ENCODE measurements at places on chromosomes 1 and 21.

DNA sequence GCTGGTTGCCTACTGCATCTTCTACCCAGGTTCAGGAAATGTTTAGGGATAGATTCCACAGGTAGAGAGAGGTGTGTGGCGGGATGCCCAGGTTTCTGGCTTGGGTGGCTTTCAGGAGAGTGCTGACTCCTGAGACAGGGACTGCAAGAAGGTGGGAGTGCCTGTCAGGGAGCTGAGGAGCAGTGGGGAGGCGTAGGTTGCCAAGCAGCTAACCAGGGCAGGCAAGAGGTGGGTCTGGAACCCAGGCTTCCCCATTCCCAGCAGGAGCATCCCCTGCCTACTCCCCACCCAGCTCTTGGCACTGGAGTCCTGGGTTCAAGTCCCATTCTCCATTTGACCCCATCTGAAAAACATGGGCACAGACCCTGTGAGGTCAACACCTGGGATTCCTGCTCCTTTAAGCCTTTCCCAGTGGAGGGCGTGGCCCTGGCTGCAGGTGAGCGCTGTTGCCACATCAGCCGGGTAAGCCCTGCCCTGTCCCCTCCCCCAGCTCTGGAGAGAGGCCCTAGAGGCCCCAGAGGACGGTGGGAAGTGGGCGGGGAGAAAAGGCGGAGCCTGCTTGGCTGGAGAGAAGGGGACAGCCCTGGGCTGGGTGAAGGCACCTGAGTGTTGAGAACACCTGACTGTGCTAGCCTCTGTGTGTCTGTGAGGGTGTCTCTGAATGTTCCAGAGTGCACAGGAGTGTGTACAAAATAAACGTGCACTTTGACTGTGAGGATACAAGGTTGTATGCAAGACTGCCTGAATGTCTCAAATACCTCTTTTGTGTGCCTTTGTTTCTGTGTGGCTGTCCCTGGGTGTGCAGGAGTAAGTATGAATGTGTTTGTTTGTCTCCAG lies 14.0 kb upstream of the SYNC start:
- peak; percentile 58 for DNase-seq

- DNase-seq, result no peak
Observed at GRCh38 chr1:212680680-212681389, 18.8 kb downstream of the BATF3 start.

DNA sequence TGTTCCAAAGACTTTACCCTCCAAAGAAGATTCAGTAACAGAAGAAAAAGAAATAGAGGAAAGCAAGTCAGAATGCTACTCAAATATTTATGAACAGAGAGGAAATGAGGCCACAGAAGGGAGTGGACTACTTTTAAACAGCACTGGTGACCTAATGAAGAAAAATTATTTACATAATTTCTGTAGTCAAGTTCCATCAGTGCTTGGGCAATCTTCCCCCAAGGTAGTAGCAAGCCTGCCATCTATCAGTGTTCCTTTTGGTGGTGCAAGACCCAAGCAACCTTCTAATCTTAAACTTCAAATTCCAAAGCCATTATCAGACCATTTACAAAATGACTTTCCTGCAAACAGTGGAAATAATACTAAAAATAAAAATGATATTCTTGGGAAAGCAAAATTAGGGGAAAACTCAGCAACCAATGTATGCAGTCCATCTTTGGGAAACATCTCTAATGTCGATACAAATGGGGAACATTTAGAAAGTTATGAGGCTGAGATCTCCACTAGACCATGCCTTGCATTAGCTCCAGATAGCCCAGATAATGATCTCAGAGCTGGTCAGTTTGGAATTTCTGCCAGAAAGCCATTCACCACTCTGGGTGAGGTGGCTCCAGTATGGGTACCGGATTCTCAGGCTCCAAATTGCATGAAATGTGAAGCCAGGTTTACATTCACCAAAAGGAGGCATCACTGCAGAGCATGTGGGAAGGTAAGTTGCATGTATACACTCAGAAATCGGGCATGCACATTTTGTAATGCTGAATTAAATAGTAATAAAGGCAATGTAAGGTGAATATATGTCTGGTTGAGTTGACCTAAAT lies 97.2 kb downstream of the ZFYVE9 start:
- no peak for DNase-seq

- DNase-seq, result no peak
Observed at GRCh38 chr1:41615981-41616380, 131.5 kb upstream of the EDN2 start.

DNA sequence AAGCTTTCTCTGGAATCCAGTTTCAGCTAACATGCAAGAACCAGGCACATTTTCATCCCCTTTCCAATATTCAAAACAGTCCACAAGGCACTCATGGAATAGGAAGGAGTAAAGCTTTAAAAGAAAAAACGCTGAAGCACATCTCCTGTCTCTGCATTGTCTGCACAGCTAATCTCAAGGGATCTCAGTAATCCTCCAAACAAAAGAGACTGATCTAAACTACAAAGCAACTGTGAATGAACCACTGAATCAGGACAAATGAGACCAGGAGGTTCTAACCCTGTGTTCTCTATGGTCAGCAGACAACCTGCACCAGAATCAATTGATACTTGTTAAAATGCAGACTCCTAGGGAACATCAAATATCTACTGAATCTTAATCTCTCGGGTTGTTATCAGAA lies 399.0 kb downstream of the HHAT start:
- DNase-seq, result no peak

DNA sequence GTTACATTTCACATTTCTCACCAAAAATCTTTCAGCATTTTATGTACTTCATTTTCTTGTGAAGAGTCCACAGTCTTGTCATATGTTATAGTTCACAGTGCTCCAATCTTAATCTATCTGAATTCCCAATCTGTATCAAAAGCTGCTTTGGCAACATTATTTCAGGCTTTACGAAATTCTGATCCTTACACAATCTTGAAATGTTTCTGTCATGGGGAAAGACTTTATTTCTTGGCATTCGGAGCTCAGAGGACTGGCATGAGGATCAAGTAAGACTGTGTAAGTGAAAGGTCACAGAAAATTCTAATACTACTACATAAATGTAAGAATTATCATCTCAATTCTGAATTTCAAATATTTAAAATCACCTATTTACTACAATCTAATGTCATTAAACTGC lies 2.0 kb downstream of the USP33 start:
- DNase-seq, result no peak

- no peak for DNase-seq
Observed at GRCh38 chr1:223524930-223525451, 131.8 kb downstream of the CCDC185 start.

DNA sequence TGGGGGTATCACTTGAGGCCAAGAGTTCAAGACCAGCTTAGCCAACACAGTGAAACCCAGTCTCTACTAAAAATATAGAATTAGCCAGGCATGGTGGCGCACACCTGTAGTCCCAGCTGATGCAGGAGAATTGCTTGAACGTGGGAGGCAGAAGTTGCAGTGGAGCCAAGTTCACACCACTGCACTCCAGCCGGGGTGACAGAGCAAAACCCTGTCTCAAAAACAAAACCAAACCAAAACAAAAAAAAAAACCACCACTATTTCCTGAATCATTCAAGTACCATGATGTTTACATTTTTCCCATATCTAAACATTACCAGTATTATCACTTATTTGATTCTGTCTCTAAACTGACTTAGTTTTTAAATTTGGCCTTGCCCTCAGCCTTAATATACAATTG lies 29.5 kb downstream of the TUT4 start:
- no peak for DNase-seq

DNA sequence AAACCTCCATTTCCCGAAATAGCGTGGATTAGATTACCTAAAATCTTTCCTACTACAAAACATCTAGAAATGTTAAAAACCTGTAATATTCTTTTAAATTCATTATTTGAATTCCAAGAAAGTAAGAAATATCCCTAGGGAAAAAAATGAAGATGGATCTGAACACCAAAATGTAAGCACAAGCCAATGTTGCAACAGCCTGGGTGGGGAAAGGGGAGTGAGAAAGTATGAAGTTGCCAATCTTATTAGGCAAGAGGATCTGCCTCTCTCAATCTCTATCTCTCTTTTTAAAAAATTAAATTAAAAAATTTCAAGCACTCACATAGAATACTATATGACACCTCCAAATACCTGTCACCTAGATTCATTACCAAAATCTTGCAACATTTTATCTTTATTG lies 74.9 kb upstream of the IRF2BP2 start:
- no peak for DNase-seq

- DNase-seq, result no peak
Observed at GRCh38 chr1:125065092-125065820, 3880.5 kb downstream of the SRGAP2C start.

DNA sequence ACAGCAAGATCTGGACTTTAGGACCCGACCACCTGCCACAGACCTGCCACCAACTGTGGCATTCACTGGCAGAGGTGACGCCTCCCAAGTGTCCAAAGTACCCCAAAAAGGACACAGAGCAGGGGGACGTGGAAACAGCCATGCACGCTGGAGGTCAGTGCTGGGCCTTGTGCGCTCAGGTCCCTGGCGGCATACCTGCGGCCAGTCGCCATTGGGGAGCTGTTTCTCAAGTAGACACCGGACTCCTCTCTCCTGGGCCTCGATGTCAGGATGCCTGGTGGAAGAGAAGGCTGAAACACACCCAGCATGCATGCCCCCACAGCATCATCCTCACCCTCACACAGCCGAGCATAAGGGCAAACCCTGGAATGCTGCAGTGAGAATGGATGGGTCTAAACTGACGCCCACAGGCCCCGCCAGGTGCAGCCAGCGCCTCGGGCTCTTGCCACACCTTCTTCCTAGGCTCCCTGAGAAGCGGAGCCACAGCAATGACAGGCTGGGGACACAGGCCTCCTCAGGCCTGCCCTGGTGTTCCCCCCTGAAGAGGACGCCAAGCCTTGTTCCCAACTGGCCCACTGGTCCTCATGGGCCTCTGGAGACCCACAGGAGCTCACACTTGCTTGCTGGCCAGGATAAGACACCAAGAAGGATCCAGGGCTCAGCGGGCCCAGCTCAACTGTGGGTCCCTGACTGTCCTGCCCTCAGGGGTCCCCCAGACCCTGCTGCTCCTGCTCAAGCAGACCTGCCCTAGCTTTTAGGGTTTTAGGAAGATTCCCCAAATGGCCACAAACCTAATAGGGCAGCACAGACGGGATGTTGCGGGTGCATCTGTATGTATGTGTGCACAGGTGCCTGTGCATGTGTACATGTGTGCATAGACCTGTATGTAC lies 7.7 kb upstream of the SPATC1L start:
- no peak for DNase-seq

DNA sequence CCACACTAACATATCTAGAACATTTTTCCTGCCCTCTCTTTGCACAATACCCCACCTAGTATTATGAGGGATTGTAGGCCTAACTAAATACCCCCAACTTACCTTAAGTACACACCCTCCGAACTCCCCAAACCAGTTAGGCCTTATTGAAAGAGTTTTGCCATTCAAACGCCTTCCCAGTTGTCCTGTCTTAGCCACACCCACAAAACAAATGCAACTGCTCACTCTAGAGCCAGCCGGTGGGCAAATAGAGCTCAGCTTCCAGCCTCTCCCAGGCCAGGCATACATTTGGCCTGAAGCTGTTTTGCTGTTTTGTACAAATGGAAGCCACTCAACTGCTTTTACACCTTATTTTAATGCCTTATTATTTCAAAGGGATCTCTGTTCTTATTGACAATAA lies 224.2 kb upstream of the RUNX1 start:
- no peak for DNase-seq

DNA sequence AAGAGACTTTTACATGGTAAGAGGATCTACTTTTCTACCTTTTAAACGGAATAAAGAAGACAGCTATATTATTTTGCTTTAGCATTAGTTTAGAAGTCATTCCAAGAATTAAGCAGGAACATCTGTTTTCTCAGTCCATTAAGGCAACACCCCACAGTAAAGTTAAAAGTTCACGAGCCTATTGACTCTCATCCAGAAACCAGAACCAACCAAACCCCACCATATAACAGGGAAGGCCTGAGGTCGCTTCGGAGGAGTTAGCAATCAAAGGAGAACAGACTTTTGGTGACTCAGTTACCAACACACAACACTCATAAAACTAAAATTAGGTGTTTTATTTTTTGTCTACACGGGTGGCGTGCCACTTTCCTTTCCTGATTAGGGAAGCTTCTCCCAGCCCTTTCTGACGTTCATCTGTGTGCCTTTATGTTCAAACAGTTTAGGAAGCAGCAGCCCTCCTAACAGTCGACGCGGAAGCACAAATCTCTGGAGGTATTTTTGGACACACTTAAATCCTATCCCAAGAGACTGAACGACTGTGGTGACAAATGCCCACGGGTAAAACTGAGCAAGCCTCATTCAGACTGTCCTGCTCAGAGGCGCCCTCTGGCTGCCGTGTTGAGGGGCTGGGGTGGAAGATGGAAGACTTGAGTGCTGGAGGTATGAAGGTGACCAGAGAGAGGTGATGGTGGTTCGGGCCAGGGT lies 8.6 kb upstream of the PLA2G2C start:
- peak; percentile 78 for DNase-seq

DNA sequence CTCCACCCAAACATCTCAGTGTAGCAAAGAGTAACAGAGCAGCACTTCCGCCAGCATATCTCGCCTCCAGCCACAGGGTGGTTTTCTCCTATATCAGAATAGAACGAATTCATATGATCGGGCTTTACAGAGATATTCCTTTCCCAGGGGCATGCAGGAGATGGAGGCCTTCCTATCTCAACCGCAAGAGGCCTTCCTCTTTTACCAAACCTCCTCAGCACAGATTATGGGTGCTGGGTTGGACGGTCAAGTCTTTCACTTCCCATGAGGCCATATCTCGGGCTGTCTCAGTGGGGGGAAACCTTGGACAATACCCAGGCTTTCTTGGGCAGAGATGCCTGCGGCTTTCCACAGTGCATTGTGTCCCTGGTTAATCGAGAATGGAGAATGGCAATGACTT lies 65.8 kb downstream of the OVGP1 start:
- no peak for DNase-seq

DNA sequence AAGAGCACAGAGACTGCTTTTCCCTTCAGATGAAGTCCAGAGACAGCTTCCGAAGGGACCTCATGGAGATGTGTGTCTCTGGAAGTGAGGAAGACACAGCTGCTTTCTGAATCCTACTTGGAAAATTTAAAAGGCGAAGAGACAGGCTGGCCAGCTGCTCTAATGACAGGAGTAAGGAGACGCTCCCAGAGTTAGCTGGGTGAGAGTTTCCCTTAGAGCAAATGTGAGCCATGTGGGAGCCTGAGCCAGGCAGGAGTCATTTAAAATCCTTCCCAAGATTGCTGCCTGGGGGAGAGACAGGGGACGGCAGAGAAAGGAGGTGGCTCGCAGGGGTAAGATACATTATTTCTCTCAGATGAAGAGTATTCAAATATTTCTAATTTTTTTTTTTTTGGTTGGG lies 53.1 kb downstream of the ZNF326 start:
- DNase-seq, result no peak

DNA sequence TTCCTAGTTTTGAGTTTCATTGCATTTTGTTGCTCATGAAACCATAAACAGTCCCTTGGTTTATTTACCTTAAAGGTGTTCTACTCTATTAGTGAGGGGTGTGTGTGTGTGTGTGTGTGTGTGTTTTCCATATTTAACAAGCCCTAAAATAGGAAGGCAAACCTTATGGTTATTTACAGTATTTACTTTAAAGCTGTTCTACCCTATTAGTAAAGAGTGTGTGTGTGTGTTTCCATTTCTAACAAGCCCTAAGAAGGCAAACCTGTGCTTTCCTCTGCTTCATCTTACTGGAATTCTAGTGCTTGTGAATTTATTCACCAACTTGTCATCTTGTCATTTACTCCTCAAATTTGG lies 53.6 kb downstream of the CTTNBP2NL start:
- DNase-seq, result no peak
